ENCODE measurements at places on chromosomes 2 and 18.

DNA sequence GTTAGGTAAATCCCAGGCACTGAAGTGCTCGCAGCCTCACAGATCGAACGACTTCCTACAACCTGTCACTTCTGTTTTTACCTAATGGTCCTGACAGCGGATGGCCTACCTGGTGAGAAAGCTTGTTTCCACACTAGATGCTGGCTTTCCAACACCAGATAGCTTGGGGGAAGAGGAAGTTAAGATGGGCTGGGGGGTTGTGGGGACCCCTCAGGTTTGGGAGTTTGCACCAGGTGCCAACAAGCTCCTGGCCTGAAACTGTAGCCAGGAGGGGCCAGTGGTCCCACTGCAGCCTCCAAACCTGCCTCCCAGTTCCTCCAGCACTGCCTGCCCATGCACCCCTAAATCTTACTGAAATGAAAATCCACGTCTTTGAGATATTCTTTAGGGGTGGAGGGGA, 3.9 kb downstream of the TMEM185B start:
- no peak for DNase-seq

DNA sequence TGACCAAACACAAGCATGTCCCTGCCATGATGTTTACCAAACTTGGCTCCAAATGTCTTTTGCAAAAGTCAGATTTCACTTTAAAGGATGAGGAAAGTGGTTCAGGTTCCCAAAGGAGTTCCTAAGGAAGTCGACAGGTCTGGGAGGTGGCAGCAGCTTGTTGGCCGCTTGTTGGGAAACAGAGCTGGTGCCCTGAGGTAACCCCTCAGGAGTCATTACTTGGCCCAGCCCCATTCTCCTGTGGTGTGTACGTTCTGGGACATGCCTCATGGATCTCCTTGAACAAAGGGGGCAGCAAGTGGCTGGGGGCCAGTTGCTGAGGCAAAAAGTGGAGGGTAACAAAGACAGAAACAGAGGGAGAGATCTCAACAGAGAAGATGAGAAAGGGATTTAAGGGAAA, 10.9 kb downstream of the TMBIM1 start:
- DNase-seq = no peak

GRCh38 chr2:190466819-190467446, 58.8 kb downstream of the MFSD6 start:
- DNase-seq = no peak

- DNase-seq = no peak
Measured at GRCh38 chr18:31058897-31059296, 16.4 kb upstream of the DSC3 start.

DNA sequence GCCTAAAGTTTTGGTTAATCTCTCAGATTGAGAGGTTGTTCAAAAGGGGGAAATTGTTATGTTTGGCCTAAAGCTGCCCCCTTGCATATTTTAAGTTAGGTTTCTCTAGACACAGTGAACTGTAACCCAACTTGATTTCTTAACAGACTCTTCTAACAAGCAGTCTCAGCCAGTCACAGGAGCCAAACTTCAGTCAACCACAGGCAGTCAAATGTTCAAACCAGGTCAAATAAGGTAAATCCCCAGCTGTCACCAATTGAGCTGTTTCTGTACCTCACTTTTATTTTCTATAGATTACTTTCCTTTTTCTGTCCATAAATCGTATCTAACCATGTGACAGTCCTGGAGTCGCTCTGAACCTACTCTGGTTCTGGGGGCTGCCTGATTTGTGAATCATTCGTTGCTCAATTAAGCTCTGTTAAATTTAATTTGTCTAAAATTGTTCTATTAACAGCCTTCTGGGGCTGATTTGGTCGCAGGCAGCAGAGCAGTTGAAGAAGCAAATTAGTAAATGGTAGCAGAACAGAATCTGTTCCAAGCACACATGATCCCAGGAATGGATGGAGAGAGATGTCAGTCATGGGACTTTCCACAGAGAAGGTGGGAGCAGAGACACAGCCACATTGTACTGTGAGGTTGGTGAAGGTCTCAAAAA, 16.4 kb upstream of the NFU1 start:
- no peak for DNase-seq

DNA sequence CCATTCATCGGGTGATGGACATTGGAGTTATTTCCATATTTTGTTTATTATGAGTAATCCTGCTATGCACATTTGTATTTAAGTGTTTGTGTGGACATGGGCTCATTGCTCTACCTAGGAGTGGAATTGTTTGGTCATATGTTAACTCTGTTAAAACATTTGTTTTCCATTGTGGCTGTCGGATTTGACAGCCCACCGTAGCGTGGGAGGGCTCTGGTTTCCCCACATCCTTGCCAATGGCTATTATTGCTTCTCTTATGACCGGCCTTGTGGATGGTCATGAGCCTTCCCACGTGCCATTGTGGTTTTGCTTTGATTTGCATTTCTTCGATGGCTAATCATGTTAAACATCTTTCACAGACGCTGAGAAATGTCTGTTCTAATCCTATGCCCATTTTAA, 92.0 kb downstream of the ZNF236 start:
- no peak for DNase-seq

GRCh38 chr2:196183528-196184231, 12.3 kb upstream of the STK17B start:
- no peak for DNase-seq

- DNase-seq = peak; percentile 27
Measured at GRCh38 chr18:10522574-10522973, 3.3 kb upstream of the NAPG start.

DNA sequence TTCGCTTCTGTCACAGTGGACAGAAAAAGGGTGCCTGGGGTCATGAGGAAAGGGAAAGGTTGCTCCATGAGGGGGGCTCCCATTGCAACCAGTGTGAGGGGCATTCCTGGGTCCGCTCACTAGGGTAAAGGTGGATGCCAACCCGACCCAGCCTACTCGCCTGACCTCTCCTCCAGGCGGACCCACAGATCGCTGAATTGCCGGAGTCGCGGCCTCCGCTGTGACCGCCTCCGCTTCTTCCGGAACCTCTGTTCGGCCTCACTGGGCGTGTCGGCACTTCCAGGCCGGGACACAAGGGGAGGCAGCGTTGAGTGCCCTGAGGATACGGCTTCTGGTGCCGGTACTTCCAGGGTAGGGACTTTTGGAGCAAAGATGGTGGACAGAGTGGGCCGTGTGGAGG, 57.1 kb downstream of the TRABD2A start:
- DNase-seq = no peak

DNA sequence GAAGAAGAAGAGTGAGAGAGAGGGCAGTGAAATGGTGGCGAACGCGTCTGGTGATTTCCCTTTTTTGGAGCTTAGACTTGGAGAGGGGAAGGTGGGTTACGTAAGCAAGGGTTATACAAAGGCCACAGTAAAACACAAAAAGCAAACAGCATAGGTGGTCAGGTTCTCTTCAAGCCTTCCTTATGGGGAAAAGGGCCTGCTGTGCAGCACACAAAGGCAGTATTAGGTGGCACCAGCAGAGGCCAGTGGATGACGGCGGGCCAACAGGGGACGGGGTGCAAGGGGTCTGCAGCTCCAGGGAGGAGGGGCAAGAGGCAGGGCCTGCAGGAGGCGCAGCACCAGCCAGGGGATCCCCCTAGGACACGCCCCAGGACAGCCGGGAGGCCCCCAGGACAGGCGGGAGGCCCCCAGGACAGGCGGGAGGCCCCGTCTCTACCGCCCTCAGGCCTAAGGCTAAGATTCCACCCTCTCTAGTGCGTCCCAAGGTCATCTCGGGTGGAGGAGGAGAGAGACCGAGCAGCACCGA, 32.6 kb upstream of the NPC1 start:
- DNase-seq = no peak

GRCh38 chr2:186570604-186571003, 19.3 kb upstream of the ITGAV start:
- peak; percentile 58 for DNase-seq

GRCh38 chr2:171416009-171416926, 17.5 kb downstream of the METTL8 start:
- peak; percentile 91 for DNase-seq

GRCh38 chr2:108988796-108989713, at the start of gene EDAR:
TSS of gene EDAR (minus strand) at chr2:108989220. CDS start at chr2:108931014, 58,206 bp downstream.
- no peak for DNase-seq

GRCh38 chr2:215973954-215974699, 39.2 kb downstream of the MREG start:
- no peak for DNase-seq

DNA sequence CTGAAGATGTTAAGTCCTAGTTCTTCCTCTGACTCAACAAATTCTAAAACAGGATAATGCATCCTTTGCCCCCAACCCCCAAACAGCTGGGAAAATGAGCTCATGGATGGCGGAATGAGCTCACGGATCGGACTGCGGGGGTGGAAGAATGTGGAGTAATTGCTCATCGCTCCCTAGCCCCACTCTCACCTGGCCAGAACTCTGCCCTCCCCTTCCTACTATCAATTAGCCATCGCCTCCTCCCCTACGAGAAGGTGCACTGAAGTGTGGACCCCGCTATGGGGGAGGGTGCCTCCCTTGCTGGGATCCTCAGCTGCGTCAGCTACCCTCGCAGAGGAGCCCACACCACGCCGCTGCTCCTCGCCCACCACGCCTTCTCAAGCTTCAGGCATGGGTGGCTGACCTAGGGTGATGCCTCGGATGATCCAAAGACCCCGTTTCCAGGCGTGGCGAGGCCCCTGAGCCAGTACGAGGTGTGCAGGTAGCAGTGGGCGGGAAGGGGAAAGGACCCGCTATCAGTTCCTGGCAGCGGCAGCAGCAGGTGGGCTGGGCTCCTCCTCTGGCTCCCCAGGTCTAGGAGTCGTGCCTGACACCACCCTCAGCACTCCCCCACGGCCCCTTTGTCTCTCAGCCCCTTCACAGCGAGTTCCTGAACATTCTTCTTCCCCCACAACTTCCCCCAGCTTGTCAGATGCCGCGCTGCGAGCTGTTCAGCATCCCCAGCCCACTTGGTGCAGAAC, 82.1 kb upstream of the POMC start:
- peak; percentile 79 for DNase-seq

GRCh38 chr18:629269-630150, 27.9 kb upstream of the TYMS start:
- DNase-seq = no peak

DNA sequence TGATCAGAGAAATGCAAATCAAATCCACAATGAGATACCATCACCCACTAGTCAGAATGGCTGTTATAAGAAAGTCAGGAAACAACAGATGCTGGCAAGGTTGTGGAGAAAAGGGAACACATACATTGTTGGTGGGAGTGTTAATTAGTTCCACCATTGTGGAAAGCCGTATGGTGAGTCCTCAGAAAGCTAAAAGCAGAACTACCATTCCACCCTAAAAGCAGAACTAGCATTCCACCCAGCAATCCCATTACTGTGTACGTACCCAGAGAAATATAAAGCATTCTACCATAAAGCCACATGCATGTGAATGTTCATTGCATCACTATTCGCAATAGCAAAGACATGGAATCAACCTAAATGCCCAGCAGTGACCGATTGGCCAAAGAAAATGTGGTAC, 60.7 kb downstream of the ANKRD62 start:
- no peak for DNase-seq

DNA sequence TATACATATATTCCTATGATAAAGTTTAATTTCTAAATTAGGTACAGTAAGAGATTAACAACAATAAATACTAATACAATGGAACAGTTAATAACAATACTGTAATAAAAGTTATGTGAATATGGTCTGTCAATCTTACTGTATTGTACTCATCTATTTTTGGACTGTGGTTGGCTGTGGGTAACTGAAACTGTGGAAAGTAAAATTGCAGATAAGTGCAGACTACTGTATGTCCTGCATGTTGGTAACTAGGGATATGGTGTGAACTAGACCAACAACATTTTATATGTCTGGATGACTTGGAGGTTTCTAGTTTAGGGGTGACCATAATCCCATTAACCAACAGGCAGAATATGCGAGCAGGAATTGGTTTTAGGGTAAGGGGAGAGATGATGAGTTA, 23.3 kb downstream of the PHLPP1 start:
- no peak for DNase-seq

DNA sequence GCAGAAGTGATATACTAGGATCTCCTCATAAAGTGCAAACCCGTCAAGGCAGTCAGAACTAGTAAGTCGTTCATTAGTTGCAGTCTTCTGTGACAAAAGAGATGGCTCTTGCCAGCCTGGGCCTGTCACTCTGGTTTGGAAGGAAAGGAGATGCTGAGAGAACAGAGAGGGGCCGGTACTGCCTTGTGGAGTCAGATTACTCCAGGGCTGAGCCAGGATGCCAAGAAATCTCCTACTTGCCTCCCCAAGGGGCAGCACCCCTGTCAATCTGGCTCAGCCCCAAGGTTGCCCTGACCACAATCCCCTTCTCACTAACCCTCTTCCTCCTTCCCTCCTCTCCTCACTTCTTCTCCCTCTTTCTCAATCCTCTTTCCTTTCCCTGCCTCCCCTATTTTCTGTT, 62.9 kb upstream of the ASPRV1 start:
- no peak for DNase-seq

- peak; percentile 36 for DNase-seq
Measured at GRCh38 chr2:32852856-32853255, 93.9 kb upstream of the LTBP1 start.

GRCh38 chr2:12616456-12617156, 100.1 kb upstream of the TRIB2 start:
- no peak for DNase-seq

GRCh38 chr2:71001592-71001927, 6.9 kb upstream of the TEX261 start:
- DNase-seq = no peak

GRCh38 chr18:51614967-51615571, 417.6 kb upstream of the MEX3C start:
- no peak for DNase-seq

- DNase-seq = no peak
Measured at GRCh38 chr2:221606424-221606823, 34.3 kb upstream of the EPHA4 start.

DNA sequence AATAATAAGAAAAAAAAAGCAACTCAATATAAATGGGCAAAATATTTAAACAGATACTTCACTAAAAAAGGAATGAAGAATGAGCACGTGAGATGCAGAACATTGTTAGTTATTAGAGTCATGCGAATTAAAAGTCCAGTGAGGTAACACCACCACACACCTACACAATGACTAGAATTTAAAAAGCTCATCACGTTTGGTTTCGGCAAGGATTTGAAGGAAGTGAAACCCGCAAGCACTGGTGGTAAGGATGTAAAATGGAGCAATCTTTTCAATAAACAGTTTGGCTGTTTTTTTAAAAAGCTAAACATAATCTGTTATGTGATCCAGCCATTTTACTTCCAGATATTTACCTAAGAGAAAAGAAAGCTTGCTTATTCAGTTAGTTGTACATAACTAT, 1181.6 kb upstream of the CELF4 start:
- no peak for DNase-seq

DNA sequence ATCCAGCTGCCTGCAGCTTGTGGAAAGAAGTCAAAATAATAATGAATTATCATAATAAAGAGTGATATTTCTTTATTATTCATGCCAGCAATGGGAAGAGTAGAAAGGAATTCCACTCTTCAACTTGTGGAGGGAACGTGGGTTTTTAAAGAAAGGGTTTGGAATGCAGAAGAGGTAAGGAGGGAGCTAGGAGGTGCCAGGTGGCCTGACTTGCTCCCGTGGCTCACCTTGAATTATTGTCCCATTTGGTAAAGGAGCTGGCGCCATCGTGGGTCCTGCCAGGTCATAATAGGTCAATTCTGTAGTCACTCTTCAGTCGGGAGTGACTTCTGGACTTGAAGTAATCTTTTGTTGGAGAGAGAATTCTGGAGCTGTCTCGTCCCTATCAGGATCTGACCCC, 95.2 kb upstream of the BARD1 start:
- DNase-seq = no peak

Data from fibroblast of skin of back (primary cell).